ENCODE measurements at places on chromosomes 5 and 9.

DNA sequence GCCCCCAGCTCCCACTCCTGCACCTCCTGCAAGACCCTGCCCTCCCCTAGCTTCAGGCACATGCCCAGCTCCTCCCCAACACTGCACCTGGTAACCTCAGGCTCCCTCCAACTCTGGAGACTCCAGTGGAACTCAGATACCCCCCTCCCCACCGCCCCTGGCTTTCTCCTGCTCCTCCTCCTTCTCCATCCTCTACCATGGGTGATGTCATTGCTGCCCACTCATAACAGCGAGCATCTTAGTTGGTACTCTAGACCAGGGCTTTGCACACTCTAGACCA is 24.7 kb upstream of the CNOT6 start:
- DNase-seq: no peak

DNA sequence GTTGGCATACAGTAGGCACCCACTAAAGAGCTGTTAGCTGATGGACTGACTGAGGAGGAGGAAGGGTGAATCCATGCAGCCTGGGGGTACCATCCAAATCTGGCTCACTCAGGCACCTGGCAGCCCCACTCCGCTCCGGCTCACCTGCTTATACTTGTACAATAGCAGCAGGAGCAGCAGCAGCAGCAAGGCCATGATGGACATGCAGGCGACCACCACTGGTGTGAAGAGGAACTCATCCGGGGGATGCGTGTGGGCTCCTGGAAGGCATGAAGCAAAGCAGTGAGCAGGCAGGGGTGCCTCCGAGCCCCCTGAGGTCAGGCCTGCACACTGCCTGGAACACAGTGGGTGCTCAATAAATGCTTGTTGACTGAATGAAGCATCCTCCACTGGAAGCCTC is 18.3 kb downstream of the CSF1R start:
- no peak for DNase-seq

DNA sequence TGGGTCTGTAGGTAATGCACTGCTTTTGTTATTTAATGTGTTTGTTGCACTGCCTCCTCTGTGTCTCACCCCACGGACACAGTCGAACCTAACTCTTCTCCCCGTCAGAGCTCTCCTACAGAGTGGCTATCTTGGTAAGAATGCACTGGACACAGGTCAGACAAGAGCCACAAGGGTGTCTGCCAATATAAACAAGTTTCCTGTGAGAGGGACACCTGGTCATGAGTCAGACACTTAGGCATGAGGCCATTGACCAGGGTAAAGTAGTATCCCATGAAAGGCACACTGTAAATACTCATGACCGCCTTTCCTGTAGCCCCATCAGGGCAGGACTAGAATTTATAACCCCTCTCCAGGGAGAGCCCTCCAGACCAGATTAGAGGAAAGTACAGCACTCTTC is 115.5 kb downstream of the SLC12A2 start:
- DNase-seq: no peak

DNA sequence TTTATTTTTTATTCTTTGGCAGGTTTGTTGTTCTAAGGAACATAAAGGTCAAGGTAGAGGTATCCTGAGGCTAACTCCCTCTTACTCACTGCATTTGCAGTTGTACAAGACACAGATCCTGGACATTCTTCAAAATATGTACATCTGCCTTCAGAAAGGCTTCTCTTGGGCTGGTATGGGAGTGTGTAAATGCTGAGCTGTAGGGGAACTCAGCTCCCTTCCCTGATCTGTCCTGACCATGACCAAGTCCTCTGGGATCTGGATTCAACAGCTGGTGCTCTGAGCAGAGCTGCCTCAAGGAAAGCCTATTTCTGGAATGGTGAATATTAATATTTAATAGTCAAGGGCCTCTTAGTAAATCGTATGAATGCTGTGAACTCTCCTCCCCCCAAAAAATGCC is 117.4 kb downstream of the PRKACG start:
- DNase-seq: no peak

DNA sequence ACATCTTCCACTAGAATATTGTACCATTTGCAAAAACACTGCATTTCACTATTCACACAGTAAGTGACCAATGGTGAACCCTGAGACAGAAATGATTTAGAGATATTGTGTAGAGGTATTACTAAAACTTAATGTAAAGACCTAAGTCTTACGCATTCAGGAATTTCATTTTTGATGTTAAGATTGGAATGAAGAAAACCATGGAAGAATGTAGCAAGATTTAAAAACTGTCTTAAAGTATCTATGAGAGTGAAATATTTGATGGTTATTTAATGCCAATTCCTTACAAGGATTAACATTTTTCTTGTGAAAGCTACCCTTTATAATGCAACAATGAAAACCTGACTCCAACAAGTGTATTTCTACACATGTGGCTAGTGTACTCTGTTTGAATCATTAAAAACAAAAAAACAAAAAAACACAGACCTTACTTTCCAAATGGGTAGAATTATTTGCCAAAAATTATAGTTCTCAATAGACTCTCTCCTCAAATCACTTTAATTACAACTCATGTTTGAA is 172.0 kb downstream of the NNT start:
- DNase-seq: no peak

DNA sequence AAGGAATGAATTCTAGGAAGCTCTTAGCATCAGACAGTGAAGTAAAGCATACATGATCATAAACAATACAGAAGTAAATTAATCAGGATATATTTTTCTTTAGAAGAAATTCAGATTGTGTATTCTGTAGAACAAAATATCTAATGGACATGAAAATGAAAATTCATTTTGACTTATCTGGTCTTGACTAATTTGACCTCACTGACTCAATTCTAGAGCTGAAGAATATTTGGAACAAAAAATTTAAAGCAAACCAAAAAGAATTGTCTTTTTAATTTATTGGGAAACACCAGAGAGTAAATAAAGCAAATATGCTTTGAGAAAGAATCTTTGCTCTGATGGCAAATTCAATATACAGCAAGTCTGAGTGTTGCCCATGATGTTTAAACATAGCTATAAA is 2.8 kb upstream of the PPP2CA start:
- no peak for DNase-seq

Data from NT2/D1 (cell line).